ENCODE measurements at places on chromosomes 16 and 17.

GRCh38 chr17:4881761-4882555 is 17.4 kb upstream of the C17orf107 start:
- DNase-seq, result no peak

DNA sequence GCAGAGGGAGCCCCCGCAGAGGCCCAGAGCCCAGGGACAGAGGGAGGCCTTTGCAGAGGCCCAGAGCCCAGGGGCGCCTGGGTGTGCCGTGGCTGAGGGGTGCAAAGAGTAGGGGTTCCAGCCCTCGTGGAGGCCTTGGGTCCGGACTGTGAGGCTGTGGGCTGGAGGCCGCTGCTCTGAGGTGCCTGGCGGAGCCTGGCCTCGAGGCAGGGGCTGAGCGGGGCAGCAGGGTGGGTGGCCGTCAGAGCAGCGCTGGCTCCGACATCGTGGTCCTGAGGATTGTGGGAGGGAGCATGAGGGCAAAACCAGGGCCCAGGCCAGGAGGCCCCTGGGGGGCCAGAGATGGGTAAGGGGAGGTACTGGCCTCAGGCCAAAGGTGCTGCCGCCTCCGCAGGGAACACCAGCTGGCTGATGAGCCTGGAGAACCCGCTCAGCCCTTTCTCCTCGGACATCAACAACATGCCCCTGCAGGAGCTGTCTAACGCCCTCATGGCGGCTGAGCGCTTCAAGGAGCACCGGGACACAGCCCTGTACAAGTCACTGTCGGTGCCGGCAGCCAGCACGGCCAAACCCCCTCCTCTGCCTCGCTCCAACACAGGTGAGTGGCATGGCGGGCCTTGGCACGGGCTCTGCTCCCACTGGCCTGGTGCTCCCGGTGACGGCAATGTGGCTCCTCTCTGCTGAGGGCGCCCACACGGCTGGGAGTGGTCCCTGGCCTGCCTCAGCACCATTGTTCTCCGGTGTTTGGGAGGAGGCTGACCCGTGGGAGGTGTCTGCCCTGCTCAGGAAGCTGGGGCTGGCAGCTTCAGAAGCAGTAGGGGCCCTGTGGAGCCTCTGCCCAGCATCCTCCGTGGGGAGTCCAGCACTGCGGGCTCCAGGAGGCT is 33.7 kb downstream of the TSC2 start:
- no peak for DNase-seq

- DNase-seq, result no peak
Observed at GRCh38 chr17:55411463-55411855, 10.2 kb downstream of the MMD start.

- no peak for DNase-seq
Observed at GRCh38 chr17:82302568-82302963, 14.8 kb downstream of the CD7 start.

GRCh38 chr16:11554053-11554452 is 32.7 kb downstream of the LITAF start:
- no peak for DNase-seq

GRCh38 chr17:29237476-29238132 is 9.1 kb upstream of the CRYBA1 start:
- DNase-seq, result peak; percentile 42

DNA sequence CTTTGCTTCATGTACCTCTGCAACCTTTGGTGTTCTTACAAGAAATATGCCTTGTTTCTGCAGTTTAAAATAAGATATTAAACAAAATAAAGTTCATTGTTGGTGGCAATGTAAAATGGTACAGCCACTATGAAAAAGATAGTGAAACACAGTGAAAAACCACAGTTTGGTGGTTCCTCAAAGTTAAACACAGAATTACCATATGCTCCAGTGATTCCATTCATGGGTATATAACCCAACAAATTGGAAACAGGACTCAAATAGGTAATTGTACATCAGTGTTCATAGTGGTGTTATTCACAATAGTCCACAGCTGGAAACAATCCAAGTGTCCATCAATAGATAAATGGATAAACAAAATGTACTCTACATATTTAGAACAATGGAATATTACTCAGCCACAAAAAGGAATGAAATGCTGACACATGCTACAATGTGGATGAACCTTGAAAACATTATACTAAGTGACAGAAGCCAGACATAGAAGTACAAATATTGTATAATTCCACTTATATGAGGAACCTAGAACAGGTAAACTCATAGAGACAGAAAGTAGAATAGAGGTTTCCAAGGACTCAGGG is 49.2 kb downstream of the CUEDC1 start:
- DNase-seq, result no peak

DNA sequence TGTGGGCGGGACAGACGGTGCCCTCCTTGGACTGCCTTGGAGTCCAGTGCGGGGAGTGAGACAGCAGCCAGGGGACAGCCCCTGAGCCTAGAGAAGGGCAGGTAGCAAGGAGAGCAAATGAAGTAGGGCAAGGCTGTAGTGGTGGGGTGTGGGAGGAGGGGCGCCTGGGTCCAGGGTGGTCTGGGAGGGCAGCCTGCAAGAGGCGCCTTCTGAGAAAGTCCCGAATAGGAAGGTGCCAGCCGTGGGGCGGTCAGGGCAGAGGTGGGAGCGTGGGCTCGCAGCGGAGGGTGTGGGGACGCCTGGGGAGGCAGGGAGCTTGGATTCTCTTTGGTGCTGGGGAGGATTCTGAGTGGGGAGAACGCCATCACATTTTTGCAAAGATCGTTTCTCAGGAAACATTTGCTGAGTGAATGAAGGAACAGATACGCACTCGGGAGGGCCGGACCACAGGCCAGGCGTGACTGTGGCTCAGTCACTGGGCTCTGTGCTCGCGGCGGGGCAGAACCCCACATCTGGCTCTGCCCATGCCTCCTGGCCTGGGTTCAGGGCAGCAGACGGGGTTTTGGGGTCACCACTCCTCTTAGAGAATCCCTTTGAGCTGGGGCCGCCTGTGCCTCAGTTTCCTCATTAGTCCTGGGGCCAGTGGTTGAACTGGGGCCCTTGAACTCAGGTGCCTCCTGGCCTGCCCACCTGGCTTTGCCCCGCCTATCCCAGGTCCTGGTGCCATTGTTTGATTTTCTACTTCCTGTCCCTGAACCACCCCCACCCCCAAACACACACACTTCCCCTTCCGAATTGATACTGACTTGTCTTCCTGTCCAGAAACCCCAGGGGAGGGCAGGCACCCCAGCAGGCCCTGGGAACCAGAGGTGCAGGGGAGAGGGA is 4.2 kb downstream of the SNN start:
- DNase-seq, result no peak

- DNase-seq, result no peak
Observed at GRCh38 chr17:59338498-59338897, 7.0 kb downstream of the YPEL2 start.

GRCh38 chr16:4803401-4803844 is 990 bp upstream of the ROGDI start:
- no peak for DNase-seq

GRCh38 chr17:8956465-8956902 is 9.0 kb downstream of the PIK3R5 start:
- DNase-seq, result no peak

- DNase-seq, result no peak
Observed at GRCh38 chr16:87310610-87311009, 6.6 kb downstream of the C16orf95 start.

- no peak for DNase-seq
Observed at GRCh38 chr17:31111183-31111582, 16.4 kb downstream of the NF1 start.

GRCh38 chr17:27565874-27566670 is 64.9 kb upstream of the LGALS9 start:
- DNase-seq, result no peak

DNA sequence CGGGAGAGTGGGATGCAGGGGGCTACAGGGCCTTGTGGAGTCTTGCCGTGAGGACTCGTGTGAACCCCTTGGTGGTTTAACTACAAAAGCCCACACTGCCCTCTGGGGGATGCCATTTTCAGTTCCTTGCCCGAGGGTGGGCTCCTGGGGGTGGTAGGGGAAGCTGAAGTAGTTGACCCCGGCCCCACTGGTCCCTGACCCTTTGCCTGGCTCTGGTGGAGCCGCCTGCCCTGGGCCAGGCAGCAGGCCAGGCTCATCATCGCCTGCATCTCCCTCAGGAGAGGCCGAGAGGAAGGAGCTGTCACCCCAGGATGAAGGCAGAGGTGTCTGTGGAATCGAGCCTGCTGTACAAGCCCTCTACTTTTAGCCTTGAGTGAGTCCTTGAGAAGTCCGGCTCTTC is 10.2 kb downstream of the COX4I1 start:
- no peak for DNase-seq
